ENCODE measurements at places on chromosomes 16 and 17. TPM values are rescaled to one million over a fixed set of nuclear protein-coding genes. Genes with fewer than 3 reads are reported as not detected.

- no peak for DNase-seq
- H3K36me3 ChIP-seq: peaks cover 81% of the 10 kb centered on the region
- H3K4me1 ChIP-seq: peaks cover 44% of the 10 kb centered on the region
- no peaks in the 10 kb centered on the region for H3K27me3 ChIP-seq
These were observed 26.9 kb downstream of the IL4R start for GRCh38 chr16:27340654-27341053.

Gene RAMP2
- total RNA-seq: 37.9 TPM

GRCh38 chr16:72886346-72886974 is 161.5 kb downstream of the ZFHX3 start:
- H3K27ac ChIP-seq: no peak overlapping the region
- peaks cover 51% of the 10 kb centered on the region for H3K36me3 ChIP-seq
- H3K27me3 ChIP-seq: no peaks in the 10 kb centered on the region

DNA sequence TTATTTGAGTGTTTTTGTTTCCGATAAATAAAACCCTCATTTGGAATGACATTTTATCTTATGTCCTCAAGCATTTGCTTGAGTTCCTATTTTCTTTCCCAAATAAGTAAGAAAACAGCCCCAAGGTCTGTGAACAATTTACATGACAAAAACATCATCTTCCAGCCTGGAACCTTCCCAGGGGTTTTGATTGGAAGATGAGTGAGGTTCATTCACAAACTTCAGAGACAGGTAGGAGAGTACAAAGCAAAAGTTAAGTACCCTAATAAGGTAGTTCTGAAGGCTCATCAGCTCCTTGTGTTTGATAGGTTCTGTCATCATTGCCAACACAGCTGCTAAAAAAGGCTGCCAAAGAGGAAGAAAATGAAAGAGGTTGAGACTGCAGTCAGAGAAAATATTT is 772.8 kb downstream of the CDH8 start:
- H3K4me3 ChIP-seq: no peak overlapping the region
- H3K4me1 ChIP-seq: no peaks in the 10 kb centered on the region
- H3K27me3 ChIP-seq: no peaks in the 10 kb centered on the region
- H3K27ac ChIP-seq: no peak overlapping the region

Gene COX6A2
- 1.3 TPM for total RNA-seq

DNA sequence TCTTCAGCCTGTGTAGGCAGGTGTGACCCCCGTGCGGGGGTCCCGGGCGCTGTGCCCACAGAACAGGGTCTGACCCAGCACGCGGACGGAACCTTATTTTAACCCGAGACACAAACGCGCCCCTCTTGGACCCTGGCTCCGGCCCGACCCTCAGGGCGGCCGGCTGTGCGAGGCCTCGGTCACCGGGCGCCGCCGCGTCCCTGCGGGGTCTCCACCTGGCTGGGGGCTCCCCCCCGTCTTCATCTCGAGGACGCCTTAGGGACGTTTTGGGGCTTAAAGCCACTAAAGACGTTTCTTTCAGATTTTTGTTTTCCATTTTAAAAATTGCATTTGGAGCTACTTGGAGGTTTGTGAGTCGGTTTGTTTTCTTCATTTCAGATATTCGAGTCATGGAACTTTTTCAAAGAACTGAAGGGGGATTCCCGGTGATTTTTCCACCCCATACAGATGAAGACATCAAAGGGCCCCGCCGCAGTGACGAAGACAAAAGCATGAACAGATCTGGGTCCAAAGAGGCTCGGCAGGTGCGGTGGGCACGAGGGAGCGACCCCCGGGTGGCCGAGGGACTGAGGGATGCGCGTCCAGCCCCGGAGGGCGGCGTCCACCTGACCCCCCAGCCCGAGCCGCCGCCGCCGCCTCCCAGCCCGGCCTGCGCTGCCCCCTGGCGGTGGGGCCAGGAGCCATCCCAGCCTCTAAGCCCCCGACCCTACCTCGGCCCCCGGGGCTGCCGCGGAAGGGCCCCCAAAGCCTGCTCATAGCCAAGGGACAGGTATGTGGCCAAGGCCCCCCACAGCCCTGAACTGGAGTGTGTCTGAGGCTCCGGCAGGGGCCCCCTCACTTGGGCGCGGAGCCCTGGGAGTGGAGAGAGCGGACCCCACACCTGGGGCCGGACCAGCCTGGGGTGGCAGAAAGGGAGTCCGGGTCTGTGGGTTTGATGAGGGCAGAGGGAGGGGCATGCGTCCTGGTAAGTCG is 3.8 kb upstream of the CD7 start:
- no peaks in the 10 kb centered on the region for H3K36me3 ChIP-seq
- peaks cover 19% of the 10 kb centered on the region for H3K4me1 ChIP-seq
- DNase-seq: no peak
- peaks cover 3% of the 10 kb centered on the region for H3K27me3 ChIP-seq
- peak overlapping the region; percentile 33 for H3K4me3 ChIP-seq

DNA sequence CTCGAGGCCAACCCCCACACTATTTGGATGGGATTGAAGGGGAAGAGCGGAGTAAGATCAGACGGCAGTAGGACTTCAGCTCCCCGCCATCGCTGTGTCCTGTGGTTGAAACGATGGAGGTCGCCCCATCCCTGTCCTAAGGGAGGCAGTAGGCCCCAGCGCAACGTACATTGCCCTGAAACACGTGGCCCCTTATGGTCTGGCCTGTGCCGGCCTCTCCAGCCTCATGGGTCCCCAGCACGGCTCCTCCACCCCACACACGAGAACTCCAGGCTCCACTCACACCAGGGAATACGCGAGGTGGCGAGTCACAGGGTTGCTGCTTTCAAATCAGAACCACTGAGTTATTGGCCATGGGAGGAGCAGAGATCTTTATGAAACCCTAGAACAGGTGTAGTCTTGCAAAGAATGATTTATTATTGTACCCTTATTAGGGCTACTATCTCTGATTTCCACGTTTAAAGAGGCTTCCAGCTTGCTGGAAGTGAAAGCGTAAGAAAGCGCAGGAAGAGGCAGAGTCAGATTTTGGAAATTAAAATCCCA is 669 bp upstream of the DCTPP1 start:
- peak overlapping the region; percentile 75 for H3K27ac ChIP-seq
- H3K4me3 ChIP-seq: peak overlapping the region; percentile 70
- peaks cover 23% of the 10 kb centered on the region for H3K4me1 ChIP-seq
- H3K27me3 ChIP-seq: no peaks in the 10 kb centered on the region

Gene RRN3
- total RNA-seq: 23.7 TPM

Measured in esophagus muscularis mucosa (tissue), 4 donors.